HEK293T (cell line): ENCODE measurements at places on chromosomes 11 and 22.

DNA sequence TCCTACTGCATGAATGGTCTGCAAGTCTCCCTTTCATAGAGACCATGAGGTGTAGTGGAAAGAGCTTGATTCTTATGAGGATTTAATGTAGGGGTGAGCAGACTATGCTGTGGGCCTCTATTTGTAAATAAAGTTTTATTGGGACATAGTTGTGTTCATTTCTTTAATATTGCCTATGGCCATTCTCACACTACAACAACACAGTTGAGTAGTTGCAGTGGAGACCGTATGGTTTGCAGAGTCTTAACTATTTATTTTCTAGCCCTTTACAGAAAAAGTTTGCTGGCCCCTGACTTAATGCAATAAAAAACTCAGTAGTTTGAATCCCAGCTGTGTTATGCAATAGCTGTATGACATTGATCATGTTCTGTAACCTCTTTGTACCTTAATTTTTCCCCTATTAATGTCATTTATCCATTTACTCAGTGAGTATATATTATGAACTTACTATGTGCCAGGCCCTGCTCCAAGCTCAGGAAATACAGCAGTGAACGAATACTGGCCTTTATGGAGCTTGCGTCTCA is 106.3 kb downstream of the ATXN10 start:
- DNase-seq = no peak

- DNase-seq = no peak
Observed at GRCh38 chr11:27610280-27610679, 90.0 kb downstream of the BDNF start.

DNA sequence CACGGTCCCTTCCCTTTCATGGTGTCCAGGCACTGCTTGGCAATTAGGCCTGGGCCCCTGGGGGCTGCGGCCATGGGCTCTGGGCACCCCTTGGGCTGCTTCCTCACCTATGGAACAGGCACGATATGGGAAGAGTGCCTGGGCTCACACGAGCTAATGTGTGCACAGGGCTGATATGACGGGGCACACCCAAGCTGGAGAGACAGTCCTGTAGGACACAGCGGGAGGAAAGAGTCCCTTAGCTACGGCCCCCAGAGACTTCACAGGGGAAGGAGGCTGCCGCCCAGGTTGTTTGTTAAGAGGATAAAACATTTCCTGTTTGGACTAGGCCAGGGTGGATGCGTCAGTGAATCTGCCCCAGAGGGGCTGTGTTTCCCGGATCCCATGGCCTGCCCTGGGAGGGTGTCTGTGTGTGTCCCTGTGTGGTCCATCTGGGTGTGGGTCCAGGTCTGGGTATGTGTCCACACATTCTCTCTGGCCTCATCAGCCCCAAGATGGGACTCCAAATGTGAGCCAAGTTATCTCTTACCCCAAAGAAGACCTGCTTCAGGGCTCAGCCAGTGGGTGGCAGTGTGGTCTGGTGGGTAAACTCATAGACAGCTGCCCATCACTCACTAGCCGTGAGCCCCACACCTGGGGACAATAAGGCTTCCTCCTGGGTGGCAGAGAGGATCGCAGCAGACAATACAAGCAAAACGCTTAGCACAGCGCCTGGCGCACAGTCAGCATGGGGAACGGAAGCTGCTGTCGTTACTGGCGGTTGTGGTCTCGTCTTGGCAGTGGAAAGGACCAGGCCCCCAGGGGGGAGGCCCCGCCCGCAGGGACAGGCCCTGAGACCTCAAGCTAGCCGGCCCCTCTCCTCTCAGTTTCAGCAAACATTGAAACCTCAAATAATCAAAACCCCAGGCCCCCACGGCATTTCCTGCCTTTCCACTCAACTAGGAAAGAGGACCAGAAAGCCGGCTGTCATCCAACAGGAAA is 3.2 kb upstream of the EMID1 start:
- no peak for DNase-seq

- DNase-seq = no peak
Observed at GRCh38 chr11:116368784-116369183, 404.0 kb downstream of the BUD13 start.

DNA sequence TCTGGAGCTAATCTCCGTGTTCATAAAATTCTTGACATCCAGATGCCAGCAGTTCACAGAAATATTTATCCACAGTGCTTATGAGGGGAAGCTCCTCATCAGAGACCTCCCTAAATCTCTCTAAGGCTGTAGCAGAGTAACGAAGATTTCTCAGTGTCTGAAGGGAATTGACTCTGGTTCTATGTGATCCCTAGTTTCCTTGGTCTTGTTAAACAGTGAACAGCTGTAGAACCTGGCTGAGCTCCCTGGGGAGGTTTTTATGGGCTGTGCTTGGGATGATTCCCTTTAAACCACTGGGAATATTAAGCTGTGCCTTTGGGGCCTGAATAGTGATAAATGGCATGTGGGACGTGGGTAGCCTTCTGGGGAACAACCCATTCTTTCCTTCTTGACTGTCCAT is 43.7 kb upstream of the ARHGAP20 start:
- no peak for DNase-seq

DNA sequence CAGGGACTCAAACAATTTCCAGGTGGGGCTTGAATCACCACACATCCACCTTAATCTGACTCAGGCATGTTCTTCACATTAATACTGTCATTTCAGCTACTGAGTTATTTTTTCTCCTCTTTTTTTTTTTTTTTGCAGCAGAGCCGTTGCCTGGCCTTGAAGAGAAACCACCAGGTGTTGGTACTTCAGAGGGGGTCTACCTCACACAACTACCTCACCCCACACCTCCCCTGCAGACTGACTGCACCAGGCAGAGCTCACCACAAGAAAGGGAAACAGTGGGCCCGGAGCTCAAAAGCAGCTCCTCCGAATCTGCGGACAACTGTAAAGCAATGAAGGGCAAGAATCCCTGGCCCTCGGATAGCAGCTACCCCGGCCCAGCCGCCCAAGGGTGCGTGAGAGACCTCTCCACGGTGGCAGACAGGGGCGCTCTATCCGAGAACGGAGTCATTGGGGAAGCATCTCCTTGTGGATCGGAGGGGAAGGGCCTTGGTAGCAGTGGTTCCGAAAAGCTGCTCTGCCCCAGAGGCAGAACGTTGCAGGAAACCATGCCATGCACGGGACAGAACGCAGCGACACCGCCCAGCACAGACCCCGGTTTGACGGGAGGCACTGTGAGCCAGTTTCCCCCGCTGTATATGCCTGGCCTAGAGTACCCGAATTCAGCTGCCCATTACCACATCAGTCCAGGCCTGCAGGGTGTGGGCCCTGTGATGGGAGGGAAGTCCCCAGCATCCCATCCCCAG is 15.1 kb upstream of the SLC25A18 start:
- no peak for DNase-seq

GRCh38 chr11:60874421-60875365 is 7.4 kb downstream of the ZP1 start:
- no peak for DNase-seq

GRCh38 chr11:87438416-87438815 is 400.7 kb downstream of the TMEM135 start:
- no peak for DNase-seq
